Activated CD4-positive, alpha-beta memory T cell treated with anti-CD3 and anti-CD28 coated beads, Interleukin-2, amount 10 ng/mL, durations not matched to agents 7 days and 5 days (primary cell): ENCODE measurements at places on chromosomes 6 and 20. TPM values are rescaled to one million over a fixed set of nuclear protein-coding genes. Genes with fewer than 3 reads are reported as not detected.

Gene CCN6
- not detected for total RNA-seq

Gene MAP3K5
- total RNA-seq: 25.9 TPM

Gene FGD2
- 4.7 TPM for total RNA-seq

Gene ARHGAP40
- not detected for total RNA-seq

Gene IFNGR1
- total RNA-seq: 27.3 TPM

Gene SEC23B
- total RNA-seq: 101 TPM

Gene SDHAF4
- 9.8 TPM for total RNA-seq

Gene RAD21L1
- not detected for total RNA-seq

Gene TM9SF4
- 37.6 TPM for total RNA-seq

Gene PAK5
- total RNA-seq: not detected

- H3K27me3 ChIP-seq: no peaks in the 10 kb centered on the region
- H3K27ac ChIP-seq: no peak overlapping the region
- no peaks in the 10 kb centered on the region for H3K4me1 ChIP-seq
- no peaks in the 10 kb centered on the region for H3K36me3 ChIP-seq
Measured at GRCh38 chr6:17169291-17169690, 67.4 kb downstream of the STMND1 start.

GRCh38 chr6:83381949-83382348 lies 48.9 kb downstream of the ME1 start:
- no peaks in the 10 kb centered on the region for H3K36me3 ChIP-seq
- no peaks in the 10 kb centered on the region for H3K4me1 ChIP-seq

GRCh38 chr6:13287104-13287503 lies 41.2 kb downstream of the TBC1D7 start:
- H3K36me3 ChIP-seq: peaks cover 36% of the 10 kb centered on the region
- H3K4me1 ChIP-seq: peaks cover under 1% of the 10 kb centered on the region
- no peak for DNase-seq
- H3K27ac ChIP-seq: no peak overlapping the region
- no peak overlapping the region for H3K4me3 ChIP-seq

DNA sequence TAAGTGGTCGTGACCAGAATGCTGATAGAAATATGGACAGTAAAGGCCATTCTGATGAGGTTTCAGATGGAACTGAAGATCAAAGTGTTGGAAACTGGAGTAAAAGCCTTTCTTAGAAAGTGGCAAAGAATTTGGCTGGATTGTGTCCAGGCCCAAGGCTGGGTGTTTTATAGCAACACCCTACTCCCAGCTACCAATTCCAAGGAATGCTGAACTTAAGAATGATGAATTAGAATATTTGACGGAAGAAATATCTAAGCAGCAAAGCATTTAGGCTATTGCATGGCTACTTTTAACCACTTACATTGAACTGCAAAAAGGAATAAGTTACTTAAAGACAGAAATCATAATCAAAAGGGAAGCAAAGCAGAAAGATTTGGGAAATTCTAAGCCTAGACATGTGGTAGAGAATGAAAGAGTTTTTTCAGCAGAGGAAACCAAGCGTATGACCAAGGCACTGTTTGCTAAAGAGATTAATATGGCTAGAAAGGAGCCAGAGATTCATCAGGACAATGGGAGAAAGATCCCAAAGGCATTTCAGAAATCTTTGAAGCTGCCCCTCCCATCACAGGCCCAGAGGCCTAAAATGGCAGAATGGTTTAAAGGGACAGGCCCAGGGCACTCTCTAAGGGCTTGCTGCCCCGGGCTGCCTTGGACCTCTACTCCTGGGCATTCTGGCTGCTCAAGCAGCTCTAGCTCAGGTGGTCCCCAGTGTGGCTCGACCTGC lies 25.8 kb downstream of the SDHAF4 start:
- H3K27ac ChIP-seq: no peak overlapping the region
- H3K4me1 ChIP-seq: no peaks in the 10 kb centered on the region
- DNase-seq: no peak
- H3K4me3 ChIP-seq: no peak overlapping the region
- peaks cover 6% of the 10 kb centered on the region for H3K36me3 ChIP-seq

GRCh38 chr6:136739071-136739470 lies 53.2 kb downstream of the MAP3K5 start:
- peaks cover 18% of the 10 kb centered on the region for H3K4me1 ChIP-seq
- no peak overlapping the region for H3K4me3 ChIP-seq
- H3K36me3 ChIP-seq: peaks cover 9% of the 10 kb centered on the region
- no peaks in the 10 kb centered on the region for H3K27me3 ChIP-seq
- no peak overlapping the region for H3K27ac ChIP-seq

DNA sequence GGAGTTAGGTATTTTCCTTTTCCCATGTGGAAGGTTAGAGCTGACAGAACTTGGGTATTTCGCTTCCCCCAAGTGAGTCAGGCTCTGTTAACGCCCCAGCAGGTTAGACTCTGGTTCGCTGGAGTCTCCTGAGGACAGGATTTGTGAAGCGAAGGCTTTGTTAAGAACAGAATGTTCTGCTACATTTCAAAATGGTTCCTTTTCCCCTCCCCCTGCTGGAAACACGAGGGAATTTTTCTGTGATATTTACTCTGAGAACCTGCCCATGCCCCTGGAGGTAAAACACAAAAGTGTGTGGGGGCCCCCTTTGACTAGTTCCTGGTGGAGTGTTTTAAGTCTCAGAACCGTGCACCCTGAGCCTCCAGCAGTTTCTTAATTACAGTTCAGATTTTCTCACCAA lies 731.4 kb upstream of the CITED2 start:
- no peak overlapping the region for H3K4me3 ChIP-seq
- H3K4me1 ChIP-seq: peaks cover 3% of the 10 kb centered on the region
- DNase-seq: no peak

- peaks cover 26% of the 10 kb centered on the region for H3K4me1 ChIP-seq
- H3K36me3 ChIP-seq: peaks cover 5% of the 10 kb centered on the region
- H3K27me3 ChIP-seq: peaks cover 62% of the 10 kb centered on the region
- DNase-seq: no peak
Measured at GRCh38 chr6:32146287-32146686, 5.5 kb downstream of the PRRT1 start.

GRCh38 chr6:111552241-111552744 lies 53.4 kb downstream of the TRAF3IP2 start:
- H3K27me3 ChIP-seq: no peaks in the 10 kb centered on the region
- no peaks in the 10 kb centered on the region for H3K4me1 ChIP-seq
- H3K4me3 ChIP-seq: no peak overlapping the region
- H3K36me3 ChIP-seq: peaks cover 8% of the 10 kb centered on the region

DNA sequence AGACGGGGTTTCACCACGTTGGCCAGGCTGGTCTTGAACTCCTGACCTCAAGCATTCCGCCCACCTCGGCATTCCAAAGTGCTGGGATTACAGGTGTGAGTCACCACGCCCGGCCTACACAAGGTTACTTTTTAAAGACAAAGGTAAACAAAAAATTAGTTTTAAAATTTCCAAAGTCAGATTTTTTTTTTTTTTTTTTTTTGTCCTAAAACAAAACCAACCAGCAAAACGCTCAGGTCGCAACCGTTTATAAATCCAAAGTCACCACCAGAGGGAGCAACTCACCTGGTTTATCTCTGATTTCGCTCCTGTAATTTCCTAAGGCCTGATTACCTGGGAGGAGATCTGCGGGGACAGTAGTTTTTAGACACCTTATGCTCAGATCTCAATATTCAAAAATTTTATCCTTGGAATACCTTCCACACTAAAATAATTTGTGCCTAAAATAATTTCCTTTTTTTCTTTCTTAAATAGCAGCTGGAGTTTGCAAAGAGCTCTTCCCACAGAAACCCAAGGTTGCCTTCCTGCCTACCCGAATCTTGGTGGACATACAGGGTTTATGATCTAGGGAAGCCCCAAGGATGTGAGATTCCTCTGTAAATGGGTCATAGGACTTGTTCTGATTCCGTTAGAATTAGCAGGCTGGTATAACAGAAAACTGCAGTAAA lies 19.8 kb upstream of the TREM1 start:
- peaks cover under 1% of the 10 kb centered on the region for H3K36me3 ChIP-seq
- peak; percentile 40 for DNase-seq
- H3K4me1 ChIP-seq: peaks cover 3% of the 10 kb centered on the region
- no peak overlapping the region for H3K4me3 ChIP-seq
- peaks cover 53% of the 10 kb centered on the region for H3K27me3 ChIP-seq

- no peaks in the 10 kb centered on the region for H3K4me1 ChIP-seq
- H3K27ac ChIP-seq: no peak overlapping the region
- no peak for DNase-seq
- H3K27me3 ChIP-seq: no peaks in the 10 kb centered on the region
Measured at GRCh38 chr6:113650610-113650979, 206.6 kb upstream of the MARCKS start.

DNA sequence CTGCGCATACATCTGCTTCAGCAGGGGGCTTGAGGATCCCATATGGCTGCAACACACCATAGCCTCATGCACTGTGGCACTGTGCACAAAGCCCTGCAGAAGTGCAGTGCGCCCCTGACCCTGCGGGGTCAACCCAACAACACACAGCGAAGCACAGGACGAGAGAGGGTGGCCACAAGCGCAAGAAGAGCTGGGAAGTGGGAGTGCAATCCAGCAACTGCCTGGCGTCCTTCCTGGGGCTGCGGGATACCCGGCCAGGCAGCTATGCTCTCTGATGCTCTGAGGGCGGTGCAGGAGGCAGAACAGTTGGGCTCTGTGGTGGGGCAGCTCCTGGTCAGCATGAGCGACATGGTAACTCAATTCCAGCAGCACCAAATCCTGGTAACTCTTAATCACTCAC lies 5.6 kb upstream of the ACSS1 start:
- no peak overlapping the region for H3K27ac ChIP-seq
- H3K27me3 ChIP-seq: peaks cover 40% of the 10 kb centered on the region
- peaks cover 14% of the 10 kb centered on the region for H3K4me1 ChIP-seq

DNA sequence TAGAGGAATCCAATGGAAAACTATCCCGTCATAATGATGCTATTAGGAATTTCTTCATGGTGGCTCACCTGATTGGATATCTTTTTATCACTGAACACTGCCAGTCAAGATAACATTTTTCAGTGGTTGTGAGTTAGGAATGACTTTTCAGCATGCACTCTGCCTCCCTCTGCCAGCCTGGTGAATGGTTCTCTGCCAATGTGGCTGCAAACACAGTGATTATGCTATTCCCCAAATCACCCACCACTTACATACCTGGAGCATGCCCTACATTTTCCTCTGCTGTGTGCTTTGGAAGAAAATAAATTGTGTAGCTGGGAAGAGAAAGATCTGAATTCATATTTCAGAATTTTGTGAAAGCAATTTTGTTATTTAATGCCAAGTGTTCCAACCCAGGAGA lies 102.6 kb upstream of the LAMP5 start:
- H3K4me3 ChIP-seq: no peak overlapping the region
- no peaks in the 10 kb centered on the region for H3K36me3 ChIP-seq
- DNase-seq: no peak
- H3K4me1 ChIP-seq: no peaks in the 10 kb centered on the region

DNA sequence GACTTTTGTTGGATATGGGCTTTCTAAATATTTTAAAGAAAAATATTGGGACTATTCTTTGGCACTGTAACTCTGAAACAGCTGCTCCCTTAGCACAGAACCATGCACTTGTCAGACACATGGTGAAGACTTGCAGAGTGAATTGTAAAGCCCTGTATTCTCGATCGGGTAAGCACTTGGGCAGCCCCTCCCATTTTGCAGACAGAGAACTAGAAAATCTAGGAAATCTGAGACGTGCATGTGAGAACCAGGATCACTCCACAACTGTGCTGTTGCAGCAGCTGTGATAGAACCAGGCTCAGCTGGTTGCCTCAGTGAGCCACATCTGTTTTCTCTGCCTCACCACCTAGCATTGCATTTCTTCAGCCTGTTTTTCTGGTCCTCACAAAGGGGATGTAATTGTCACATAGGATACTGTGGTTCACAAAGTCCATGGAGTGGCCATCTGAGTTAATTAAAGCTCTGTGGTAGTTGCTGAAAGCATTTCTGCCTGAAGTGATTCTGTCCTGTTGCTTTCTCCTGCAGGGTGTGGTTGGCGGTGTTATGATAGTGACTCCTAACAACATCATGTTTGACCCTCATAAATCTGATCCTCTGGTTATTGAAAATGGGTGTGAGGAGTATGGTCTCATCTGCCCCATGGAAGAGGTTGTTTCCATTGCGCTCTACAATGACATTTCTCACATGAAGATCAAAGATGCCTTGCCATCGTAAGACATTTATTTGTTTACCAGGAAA lies 71.8 kb upstream of the HINT3 start:
- no peaks in the 10 kb centered on the region for H3K27me3 ChIP-seq
- H3K27ac ChIP-seq: no peak overlapping the region
- H3K4me3 ChIP-seq: no peak overlapping the region
- DNase-seq: no peak
- peaks cover 53% of the 10 kb centered on the region for H3K36me3 ChIP-seq

GRCh38 chr20:39879296-39879695 lies 809.7 kb downstream of the MAFB start:
- H3K4me1 ChIP-seq: no peaks in the 10 kb centered on the region
- DNase-seq: no peak
- no peaks in the 10 kb centered on the region for H3K36me3 ChIP-seq
- no peak overlapping the region for H3K4me3 ChIP-seq

DNA sequence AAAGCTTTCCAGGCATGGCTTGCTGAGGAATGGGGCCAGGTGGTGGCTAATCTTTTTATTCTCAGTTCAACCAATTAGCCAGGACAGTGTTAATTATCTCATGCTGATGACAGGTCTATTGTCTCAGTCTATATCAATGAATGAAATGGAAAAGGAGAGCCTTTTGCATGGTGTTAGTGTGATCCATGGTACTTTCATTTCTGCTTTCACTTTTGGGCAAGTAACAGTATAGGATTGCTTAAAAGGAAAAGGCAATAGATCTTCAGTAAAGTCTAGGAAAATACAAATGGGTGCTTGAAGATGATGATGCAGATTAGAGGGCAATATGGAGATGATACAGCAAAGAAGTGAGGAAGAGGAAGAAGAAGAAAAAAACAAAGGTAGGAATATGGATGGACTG lies 430.3 kb downstream of the TFAP2A start:
- H3K36me3 ChIP-seq: no peaks in the 10 kb centered on the region
- H3K27me3 ChIP-seq: no peaks in the 10 kb centered on the region
- no peak for DNase-seq
- no peak overlapping the region for H3K4me3 ChIP-seq
- no peaks in the 10 kb centered on the region for H3K4me1 ChIP-seq
- H3K27ac ChIP-seq: no peak overlapping the region

GRCh38 chr6:5728351-5729079 lies 278.2 kb downstream of the NRN1 start:
- DNase-seq: no peak
- H3K27ac ChIP-seq: no peak overlapping the region
- H3K36me3 ChIP-seq: no peaks in the 10 kb centered on the region
- no peak overlapping the region for H3K4me3 ChIP-seq
